ENCODE measurements at places on chromosomes 16 and 17.
A peak's percentile ranks its signal among the peaks of the same experiment; 100 is the strongest.

- no peak for DNase-seq
Observed at GRCh38 chr17:28599311-28600184, 723 bp upstream of the SPAG5 start.

DNA sequence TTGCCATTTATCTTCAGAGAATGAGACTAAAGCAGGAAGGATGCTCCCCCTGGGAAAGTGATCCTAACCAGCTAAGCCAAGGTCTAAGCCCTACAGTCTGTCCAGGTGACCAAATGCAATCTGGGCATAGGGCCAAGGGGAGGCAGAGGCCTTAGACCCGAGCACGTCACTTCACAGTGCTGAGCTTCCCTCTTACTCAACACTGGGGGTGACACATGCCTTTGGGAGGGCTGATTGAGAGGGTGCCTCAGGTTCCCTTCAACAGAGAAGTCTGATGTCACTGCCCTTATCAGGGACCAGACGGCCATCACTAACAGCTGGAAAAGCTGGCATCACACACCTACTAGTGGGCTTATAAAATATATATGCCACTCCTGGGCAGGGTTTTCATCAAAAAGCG is 4.0 kb downstream of the CIAO2B start:
- no peak for DNase-seq

- DNase-seq, result no peak
Observed at GRCh38 chr17:65711671-65712276, 150.3 kb upstream of the AXIN2 start.

DNA sequence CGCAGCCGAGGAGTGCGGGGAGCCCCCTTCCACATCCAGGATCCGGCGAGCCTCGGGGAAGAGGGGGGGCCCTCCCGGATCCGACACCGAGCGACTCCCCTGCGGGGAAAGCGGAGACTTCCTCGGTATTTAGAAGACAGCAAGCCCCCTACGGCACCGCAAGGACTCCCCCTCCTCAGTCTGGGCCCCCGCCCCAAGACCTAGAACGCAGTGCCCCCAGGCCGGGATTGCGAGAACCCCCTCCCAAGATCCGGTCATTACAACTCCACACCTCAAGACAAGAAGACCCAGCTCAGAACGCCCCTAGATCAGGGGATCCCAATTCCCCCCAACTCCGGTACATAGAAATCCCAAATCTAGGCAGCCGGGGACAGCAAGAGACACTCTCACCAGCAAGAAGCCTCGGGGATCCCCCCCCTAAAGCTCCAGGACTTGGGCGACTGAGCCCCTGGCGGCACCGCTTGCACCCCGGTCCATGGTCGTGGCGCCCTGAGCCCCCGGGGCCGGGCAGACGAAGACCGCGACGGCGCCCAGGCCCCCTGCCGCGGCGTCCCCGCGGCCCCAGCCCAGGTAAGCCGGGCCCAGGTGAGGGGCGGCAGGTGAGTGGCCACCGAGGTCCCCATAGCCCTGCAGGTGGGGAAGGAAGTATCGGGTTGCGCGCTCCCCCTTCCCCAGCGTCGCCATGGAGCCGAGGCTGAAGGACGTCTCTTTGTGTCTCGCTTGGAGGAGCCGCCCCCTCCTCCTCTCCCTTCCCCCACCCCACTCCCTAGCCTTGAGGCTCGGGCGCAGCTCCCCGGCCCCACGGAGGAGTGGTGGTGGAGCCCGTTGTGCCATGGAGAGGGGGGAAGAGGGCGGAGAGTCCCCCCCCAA is 641 bp downstream of the SBK1 start:
- DNase-seq, result no peak

DNA sequence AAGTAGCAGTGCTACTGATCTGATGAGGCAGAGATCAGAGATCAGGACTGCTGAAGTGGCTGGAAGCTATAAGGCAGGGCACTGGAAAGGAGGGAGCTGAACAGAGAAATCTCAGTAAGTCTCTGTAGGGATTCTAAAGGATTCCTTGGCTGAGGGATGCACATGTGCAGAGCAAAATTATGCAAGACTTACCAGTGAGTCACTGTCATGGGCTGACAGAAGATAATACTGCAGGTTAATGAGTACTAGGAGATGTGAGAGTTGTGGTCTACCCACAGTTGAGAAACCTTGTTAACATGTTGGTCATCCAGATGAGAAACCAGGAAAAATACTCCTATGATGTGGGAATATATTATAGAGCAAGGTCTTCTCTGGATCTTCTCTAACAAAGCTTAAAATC is 378.1 kb downstream of the HAPSTR1 start:
- DNase-seq, result no peak

DNA sequence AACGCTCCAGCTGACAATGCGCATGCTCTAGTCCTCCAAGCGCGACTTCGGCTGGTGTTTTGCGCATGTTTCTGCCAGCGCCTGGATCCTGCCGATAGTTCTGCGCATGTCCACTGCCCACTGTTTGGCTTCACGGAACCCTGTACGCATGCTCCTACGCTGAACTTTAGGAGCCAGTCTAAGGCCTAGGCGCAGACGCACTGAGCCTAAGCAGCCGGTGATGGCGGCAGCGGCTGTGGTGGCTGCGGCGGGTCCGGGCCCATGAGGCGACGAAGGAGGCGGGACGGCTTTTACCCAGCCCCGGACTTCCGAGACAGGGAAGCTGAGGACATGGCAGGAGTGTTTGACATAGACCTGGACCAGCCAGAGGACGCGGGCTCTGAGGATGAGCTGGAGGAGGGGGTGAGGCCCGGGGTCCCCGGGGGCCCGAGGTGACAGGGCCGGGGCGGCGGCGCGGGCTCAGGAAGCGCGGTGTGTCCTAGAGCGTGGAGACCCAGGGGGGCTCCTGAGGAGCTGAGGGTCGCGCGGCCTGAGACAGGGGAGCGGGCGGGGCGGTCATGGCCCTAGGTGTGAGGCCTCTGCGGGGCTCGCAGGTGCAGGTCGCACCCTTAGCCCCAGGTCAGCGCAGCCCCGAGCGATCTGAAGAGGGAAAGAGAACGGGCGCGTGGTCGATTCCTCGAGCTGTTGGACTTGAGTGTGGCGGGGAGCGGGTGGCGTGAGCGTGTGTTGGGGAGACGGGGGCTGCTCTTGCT is at the start of the genes RPS6KB1 and TUBD1:
Gene RPS6KB1 (plus strand): TSS at position 198 of the 752 bp plus-strand sequence. CDS start 64 bp downstream, at position 262.
Gene TUBD1 (minus strand): TSS at position 20 of the 752 bp plus-strand sequence. CDS start 1,941 bp downstream, outside the sequence.
- DNase-seq, result peak; percentile 90

DNA sequence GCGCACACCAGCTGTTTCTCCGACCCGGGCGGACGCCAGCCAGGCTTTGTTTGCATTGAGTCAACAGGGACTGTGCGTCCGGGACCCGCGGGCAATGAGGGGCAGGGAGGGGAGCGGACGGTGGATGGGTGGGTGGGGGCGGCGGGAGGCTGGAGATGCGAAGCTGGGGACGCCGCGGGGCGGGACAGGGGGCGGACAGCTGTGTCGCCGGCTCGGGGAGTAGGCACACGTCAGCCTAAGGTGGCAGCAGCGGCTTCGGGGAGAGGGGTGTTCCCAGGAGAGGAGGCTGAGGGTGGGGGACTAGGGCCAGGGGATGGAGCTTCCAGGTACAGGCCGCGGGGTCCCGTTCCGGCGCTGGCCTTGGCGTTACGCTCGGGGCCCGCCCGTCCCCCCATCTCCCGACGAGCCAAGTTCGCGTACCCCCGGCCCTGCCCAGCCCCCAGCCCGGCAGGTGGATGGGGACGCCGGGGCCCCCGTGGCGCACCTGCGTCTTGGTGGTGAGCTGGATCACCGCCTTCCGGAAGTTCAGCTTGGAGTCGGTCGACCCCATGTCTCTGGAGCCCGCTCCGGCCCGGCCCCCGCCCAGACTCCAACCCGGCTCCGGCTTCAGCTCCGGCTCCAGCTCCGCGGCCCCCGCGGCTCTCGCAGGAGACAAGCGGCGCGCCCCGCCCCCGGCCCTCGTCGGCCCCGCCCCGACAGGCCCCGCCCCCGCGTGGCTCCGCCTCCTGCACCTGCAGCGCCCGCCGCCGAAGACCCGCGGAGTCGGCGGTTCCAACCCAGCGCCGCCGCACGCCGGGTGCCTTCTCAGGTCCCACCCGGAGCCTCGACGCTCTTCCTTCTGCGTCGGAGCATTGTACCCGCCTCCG is at the start of gene HID1:
Gene HID1 (minus strand): TSS at position 653 of the 866 bp plus-strand sequence. CDS start 103 bp downstream, at position 550.
- peak; percentile 80 for DNase-seq

GRCh38 chr17:57808882-57809281 is 41.0 kb downstream of the MRPS23 start:
- no peak for DNase-seq

DNA sequence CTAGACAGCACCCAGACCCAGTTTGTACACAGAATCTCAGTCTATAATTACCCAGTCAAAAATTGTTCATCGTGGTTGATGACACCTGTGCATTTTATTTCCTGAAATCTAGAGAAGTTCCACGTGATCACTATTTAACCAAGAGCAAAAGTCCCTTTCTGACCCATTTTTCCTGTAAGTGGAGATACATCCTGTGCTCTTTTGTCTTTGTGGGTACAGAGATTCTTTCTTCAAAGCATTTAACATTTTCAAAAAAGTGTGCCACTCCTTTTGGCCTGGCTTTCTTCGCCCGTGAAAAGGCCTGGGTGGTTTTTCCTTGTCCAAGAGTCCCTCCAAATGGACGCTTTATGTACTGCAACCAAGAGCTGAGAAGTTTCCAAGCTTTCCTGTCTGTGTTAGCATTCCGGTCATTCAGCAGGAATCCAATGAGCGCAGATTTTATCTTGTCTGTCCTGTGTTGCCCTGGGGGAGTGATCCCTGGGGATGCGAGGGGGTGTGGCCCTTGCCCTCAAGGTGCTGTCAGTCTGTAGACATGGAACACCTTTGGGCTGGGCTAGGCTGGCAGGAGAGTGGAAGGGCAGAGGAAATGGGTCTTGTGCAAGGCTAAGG is 161.1 kb upstream of the CACNG5 start:
- DNase-seq, result peak; percentile 34

All from hypothalamus (tissue), 51 donors.